ENCODE measurements at places on chromosomes 5 and 9. TPM values are rescaled to one million over a fixed set of nuclear protein-coding genes. Genes with fewer than 3 reads are reported as not detected.

Gene TMEM174
- not detected for total RNA-seq

DNA sequence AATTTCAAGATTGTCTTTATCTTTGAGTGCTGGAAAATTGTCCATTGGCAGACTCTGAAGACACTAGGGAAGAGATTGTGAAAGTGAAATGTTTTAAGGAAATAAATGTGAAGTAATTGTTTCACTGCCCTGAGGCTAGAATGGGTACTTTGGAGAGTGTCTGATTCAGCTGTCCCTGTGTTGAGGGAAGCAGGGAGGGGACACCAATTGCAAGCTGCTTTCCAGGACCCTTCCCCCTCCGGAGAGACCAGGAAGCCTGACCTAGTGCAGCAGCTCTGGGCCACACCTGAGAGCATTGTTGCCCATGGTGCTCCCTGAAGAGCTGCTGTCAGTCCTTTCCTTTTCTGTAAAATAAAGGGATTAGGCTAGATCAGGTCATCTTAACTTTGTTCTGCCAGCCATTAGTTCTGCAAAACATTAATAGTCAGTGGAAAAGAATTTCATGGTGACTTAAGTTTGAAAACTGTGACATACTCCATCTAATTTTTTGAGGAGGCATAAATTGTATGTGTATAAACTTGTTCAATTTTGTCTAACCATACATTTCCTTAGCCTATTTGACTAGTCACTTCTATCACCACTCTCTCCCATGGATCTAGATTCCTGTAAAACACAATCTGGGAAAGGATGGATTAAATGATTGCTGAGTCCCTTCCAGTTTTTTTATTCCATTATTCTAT lies 18.8 kb downstream of the MAP1B start:
- DNase-seq = no peak

DNA sequence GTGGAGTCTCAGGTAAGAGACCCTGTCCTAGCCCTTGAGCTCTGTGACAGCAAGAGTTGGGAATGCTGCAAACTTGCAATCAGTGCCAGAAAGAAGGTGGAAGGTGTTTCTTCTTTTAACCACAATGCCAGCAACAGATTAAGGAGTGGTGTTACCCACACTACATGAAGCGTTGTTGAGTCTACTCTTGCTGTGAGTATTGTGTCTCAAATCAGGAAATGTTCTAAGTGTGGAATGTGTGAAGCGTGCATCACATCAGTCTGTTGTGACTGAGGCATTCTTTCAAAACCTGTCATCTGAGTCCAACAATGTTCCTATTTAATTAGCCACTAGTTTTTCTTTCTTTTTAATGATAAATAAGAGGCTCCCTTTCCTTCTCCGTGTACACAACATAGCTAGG lies 2.9 kb upstream of the LURAP1L start:
- no peak for DNase-seq

GRCh38 chr9:137050570-137050969 lies 3.3 kb downstream of the ENTPD2 start:
- no peak for DNase-seq

Gene C5orf34
- 4.4 TPM for total RNA-seq

Gene MLANA
- total RNA-seq = not detected

DNA sequence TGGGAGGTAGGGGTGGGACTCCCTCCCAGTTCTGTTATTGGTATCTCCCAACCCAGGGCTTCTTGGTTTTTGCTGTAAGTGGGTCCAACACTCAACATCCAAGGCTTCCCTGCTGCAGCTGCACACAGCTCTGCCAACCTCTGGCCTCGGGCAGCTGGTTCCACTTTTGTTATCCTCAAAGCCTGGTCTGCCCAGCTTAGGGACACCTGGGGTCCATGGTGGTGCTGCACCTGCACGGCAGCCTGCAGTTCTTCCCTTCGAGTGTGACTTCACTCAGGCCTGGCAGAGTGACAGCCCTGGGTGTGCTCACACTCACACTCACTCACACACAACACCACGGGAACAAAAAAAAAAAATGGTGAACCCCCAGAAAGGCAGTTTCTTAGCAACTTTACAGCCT lies 15.3 kb upstream of the SAP30L start:
- no peak for DNase-seq
